Skeletal muscle cell (primary cell): ENCODE measurements at places on chromosomes 7 and 10.

- no peak for DNase-seq
Measured at GRCh38 chr7:26950889-26951288, 86.5 kb upstream of the SKAP2 start.

DNA sequence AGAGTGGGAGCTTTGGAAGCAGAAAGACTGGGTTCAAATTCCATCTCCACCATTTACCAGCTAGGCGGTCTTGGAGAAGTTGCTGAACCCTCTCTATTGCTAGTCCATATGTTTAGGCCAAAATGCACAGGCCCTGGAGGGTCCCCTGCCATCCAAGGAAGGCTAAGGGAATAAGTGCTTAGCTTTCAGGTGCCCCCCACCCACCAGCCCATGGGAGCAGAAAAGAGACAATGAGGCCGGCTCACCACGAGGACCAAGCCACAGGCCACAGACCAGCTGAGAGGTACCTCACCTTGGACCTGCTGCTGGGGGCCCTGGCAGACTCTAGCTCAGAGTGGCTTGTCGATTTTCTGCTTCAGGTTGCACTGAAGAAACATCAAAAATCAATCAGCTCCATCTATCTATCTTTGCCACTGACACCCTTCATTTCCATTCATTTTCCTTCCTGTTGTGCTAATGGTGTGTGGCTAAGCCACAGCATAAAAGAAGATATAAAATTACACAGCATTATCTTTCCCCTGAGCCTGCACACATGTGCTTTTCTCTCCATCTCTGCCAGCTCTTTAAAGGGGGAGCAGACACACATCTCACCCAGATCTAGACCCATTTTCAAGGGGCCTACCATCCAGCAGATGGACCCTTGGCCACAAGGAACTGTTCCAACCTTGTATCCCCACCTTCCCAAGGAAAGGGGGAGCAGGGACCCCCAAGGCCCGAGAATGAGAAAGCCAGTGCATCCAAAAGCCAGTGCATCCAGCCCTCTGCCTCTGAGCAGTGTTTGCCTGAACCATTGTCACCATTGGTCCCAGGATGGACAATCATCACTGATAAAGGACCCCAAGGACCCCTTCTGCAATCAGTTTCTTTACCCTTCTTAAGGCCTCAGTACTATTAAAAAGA is 65.4 kb downstream of the GRID1 start:
- no peak for DNase-seq

GRCh38 chr10:31319602-31320549 is 860 bp downstream of the ZEB1 start:
- no peak for DNase-seq

- DNase-seq: no peak
Measured at GRCh38 chr10:101693651-101693977, 1.4 kb downstream of the FBXW4 start.

GRCh38 chr7:129807863-129808262 is 144.9 kb downstream of the UBE2H start:
- DNase-seq: no peak

DNA sequence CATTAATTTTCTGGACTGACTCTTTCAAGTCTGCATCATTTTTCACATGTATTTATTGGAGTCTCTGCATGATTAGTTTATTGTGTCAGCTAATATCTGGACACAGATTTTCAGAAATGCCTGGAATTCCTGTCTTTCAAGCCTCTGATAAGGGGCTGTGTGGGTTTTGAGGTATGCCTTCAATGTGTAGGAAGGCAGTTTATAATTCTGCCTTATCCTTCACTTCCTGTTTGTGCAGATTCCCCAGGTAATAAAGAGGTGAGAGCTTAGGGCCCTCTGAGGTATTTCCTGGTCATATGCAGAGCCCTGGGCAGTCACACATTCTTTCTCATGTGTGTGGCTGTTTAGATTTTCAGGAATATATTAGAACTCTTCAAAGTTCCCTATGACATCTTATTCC is 79.4 kb upstream of the PRKCQ start:
- no peak for DNase-seq

DNA sequence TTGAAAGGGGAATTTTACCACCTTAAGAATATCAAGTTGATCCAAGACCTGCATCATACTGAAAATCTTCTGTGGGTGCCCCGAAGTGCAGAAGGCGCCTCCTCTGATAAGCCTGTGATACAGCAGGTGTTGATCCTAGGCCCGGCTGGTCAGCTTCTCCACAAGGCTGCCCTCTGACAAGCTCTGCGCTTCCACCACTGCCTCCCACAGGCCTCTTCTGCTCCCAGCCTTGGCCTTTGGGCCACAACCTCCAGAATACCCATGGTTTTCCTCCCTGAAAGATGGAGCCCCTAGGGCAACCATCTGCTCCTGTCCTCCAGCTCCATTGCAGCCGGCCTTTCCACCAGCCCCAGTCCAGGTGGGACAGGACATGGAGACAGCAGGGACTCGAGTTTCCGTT is 5.6 kb upstream of the OGDHL start:
- DNase-seq: no peak

DNA sequence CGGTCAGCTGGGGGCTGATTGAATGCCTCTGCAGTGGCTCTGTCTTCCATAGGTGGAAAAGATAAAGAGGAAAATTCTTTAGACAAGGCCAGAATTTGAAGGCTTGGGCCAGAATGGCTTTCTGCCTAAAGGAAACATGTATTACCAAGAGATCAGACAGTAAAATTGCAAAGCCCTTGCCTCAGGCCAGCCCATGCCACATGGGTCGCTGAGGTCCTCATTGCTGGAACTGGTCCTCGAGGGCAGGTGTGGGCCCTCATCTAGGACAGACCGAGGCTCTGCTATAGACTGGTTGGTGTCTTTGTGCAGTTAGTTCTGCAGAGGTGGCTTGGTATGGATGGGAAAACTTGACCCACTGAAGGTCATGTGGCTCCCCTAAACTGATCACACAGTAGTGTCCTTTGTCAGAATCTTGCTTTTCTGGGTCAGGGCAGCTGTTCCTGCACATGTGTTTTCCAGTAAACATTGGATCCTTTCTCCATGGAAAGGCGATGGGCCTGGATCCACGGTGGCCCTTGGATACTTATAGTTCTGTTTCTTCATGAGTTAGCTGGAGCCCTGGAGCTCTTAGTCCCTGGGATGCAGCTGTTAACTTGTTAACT is 80.4 kb downstream of the TMEM178B start:
- DNase-seq: no peak

GRCh38 chr7:132828502-132828901 is 252.2 kb upstream of the PLXNA4 start:
- no peak for DNase-seq

GRCh38 chr7:142584765-142585164 is 164.5 kb upstream of the PRSS1 start:
- no peak for DNase-seq

DNA sequence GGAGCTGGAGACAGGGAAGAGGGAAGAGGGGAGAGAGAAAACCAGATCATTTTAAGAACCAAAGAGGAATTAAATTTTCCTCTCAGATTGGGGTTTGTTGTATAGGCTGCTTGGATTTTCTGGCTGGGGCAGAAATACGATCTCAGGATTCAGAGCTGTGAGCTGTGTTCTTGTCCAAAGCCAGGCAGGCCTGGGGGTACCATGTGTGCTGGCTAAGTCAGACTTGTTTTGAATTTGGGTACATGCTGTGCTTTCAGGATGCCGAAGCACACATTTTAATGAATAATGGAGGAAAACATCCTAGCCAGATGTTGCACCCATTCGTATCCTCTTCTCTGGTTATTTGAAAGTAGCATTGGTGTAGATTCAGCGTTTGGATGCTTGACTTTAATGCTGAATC is 170.3 kb upstream of the PODXL start:
- DNase-seq: no peak

DNA sequence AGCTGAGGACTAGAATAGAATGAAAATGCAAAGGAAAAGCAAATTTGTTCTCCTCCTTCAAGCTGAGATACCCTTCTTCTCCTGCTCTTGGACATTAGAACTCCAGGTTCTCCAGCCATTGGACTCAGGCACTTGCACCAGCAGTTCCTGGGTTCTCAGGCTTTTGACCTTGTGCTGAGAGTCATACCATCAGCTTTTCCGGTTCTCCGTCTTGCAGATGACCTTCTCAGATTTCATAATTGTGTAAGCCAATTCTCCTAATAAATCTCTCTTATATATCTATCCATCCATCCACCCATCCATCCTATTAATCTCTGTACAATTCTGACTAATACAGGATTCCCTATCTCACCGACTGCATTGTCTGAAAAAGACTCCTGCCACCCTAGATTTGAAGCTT is 108.3 kb downstream of the AHR start:
- no peak for DNase-seq

DNA sequence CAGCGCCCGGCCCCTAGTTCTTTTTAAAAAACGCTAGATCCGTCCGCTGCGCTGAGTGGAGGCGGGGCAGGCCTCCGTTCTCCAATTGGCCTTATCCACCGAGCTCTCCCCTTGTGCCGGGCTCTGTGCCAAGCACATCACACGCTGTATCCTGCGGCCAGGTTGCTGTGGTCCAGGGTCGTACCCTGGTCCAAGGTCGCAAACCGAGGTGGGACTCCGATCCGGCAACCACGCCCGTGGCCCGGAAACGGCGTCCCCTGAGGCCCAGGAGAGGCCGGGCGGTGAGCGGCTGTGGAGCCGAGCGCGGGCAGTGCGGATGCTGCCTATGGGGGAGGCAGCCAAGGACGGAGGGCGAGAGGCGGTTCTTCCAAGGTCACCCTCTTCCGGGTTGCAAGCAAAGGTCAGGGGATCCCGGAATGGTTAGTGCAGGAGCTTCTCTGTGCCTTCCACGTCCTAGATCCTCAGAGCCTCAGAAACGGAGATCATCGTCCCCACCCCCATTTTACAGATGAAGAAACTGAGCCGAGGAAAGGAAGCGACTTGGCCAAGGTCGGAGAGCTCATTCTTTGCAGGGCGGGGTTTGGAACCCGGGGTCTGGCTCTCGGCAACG is 72.4 kb upstream of the LRRC4 start:
- no peak for DNase-seq

DNA sequence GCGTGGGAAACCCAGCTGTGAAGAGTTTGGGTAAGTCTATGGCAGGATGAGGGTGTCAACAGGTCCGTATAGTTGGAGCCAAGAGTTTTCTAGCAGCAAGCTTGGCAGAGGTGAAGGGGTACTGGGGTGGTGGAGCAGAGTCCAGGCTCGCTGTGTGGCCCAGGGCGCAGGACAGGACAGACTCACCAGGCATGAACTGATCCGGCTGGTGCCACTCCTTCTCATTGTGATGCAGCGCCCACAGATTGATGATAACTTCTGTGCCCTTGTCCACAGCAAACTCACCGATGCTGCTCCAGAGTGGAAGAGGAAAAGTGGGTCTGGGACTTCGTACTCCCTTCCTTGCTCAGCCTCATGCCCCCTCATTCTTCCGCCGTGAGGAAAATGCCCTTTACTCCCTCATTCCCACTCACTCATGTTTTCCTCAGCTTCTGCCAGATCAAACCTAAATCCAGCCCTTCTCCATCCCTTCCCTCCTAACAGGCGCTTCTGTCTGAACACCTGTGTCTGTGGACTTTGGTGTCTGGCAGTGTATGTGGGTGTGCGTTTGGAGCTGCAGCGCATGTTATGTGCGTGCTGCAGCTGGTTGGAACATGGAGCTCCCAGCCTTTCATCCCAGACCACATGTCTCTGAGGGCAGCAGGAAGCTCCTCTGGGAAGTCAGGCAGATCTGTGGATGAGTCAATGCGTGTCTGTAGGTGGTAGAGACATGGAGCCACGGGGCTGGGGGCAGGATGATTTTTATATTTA is 5.7 kb downstream of the CYP17A1 start:
- DNase-seq: no peak

DNA sequence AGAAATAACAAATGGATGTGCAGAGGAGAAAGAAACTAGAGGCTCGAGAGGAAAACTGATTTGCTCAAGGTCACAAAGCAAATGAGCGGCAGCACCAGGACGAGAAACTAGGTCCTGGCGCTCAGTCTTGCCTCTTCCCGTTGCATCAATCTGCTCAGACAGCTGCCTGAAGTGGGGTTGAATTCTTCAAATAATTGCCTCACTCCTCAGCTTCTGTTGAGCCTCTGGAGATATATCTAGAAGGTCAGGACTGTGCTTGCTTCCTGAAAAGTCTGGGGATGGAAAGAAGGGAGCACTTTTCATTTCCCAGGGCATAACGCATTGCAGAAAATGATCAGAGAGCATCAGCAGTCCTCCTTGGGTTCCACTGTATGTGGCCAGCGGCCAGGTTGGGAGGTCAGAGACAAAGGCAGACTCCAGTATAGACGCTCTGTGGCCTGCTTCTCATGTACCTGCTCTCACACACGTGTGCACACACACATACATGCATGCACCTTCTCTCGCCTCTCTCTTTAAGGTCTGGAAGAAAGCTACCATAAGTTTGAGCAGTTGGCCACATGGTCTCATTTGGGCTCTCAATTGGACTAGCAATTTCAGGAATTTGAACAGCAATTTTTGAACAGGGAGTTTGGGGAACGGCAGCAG is 83.7 kb upstream of the DUSP5 start:
- no peak for DNase-seq

- DNase-seq: no peak
Measured at GRCh38 chr10:73032536-73032935, 64.1 kb downstream of the P4HA1 start.

- peak; percentile 56 for DNase-seq
Measured at GRCh38 chr10:103781329-103782061, 73.9 kb downstream of the SH3PXD2A start.

DNA sequence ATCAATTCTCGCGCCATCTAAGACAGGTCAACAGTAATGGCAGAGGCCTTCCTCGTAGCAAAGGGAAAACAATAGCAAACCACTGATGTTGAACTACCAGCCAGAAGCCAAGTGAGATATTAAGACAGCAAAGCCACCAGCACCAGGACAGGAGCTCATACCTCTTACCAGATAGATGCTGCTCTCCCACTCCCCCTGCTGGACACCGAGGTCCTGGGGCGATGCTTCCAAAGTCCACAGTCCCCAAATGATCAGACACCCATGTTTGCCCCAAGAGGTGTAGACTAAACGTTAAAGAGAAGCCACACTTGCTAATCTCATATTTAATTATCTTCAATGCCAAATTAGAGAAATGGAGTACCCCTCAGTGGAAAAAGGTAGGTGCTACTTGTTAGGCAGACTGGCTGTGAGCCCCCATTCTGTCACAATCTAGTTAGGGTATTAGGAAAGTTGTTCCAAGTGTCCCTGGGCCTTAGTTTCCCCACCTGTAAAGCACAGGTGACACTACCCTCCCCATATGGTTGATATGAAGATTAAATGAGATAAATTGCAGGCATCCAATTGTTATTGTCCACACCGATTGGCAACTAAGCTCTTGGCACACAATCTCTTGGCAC is 39.9 kb downstream of the TOMM7 start:
- DNase-seq: no peak

GRCh38 chr10:114077347-114077746 is 33.7 kb downstream of the ADRB1 start:
- no peak for DNase-seq

- DNase-seq: no peak
Measured at GRCh38 chr7:51639661-51640334, 323.2 kb upstream of the COBL start.

DNA sequence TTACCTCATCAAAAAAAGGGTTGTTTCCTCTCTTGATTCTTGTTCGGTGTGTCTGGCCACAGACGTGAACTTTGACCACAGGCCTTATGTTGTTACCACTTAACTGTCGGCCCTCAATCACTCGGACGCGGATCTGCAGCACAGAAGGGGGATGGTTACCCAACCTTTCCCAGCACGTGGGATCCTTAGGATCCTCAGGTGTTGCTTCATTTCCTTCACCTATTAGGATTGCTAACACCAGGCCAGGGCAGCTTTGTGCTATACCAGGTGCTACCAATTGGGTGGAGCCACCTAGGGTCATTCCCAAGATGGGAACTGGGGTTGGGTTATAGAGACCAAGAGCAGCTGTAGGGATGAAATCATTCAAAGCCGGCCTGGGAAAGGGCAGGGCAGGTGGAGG is 73.4 kb downstream of the MYOF start:
- no peak for DNase-seq

- DNase-seq: peak; percentile 70
Measured at GRCh38 chr7:44466300-44467216, 23.9 kb downstream of the NUDCD3 start.
